CD4-positive, alpha-beta T cell treated with Interleukin-1 beta for 1 hour (primary cell): ENCODE measurements at places on chromosomes 12 and 14.

DNA sequence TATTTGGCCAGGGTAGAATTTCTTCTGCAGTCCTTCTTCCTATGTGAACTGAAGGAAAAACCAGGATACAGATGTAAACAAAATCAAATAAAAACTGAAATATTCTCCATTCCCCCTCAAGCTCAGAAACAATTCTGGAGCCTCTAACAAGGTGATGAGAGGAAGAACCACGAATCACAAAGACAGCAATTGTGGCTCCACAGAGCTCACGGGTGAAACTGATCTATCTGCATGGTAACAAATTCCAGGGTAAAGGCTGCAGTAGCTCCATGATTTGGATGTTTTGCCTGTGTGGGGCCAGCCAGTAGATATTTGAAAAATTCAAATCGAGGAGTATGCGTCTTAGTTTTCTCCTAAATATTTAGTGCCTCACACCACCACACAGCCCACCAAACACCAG is 10.6 kb downstream of the GRIN2B start:
- DNase-seq: no peak

DNA sequence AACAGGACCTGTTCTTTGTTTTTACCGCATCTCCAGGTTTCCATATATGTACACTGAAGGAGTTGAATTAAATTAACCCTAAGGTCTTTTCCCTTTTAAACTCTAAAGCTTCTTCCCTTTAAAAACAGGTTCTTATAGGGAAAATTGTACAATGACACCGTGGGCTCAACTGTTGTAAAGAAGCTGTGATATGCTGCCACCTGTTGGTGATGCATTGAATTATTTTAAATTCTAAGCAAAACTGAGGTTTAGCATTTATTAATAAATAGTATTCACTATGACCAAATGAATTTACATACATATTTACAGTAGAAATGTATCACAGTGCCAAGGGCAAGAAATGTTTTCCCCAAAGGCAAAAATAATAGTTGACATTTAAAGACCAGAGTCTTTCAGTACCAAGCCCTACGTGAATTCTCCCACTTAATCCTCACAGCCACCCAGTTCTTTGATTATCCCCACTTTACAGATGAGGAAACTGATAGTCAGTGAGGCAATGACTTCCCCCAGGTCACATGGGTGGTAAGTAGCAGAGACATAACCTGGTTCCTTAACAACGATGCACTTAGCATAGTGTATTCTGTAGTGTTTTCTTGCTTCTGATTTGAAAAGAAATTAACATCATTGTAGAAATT is 35.7 kb upstream of the TMEM263 start:
- peak; percentile 58 for DNase-seq

DNA sequence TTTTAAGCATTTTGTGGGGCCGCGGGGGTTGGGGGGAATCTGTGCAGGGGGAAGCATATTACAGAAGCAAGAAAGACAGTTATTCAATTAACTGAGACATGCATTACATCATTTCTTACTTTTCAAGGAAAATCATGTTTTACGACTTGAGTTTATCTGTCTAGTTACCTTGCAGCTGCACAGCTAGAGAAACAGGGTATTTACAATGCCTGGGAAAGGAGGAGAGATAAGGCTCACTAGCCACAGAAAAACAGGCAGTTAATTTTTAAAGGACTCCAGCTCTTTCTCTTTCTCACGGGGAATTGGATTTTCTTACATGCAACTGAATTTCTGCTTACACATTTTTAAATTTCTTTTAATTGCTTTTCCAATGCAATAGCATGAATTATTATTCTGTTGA is 22.2 kb downstream of the FCF1 start:
- no peak for DNase-seq

- DNase-seq: no peak
These were observed 353.9 kb downstream of the GRIN2B start for GRCh38 chr12:13627536-13627935.

DNA sequence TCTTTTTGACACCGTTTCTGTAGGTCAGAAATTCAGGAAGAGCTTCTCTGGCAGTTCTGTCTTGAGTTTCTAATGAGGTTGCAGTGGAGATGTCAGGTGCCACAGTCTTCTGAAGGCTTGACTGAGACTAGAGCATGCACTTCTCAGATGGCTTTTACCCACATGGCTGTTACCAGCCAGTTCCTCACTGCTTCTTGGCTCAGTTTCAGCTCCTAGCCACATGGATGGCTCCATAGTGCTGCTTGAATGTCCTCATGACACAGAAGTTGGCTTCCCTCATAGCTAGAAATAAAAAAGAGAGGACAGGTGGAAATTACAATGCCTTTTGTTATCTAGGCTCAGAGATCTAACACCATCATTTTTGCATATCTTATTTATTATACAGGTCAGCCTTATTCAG is 38.1 kb upstream of the SLC2A13 start:
- no peak for DNase-seq

DNA sequence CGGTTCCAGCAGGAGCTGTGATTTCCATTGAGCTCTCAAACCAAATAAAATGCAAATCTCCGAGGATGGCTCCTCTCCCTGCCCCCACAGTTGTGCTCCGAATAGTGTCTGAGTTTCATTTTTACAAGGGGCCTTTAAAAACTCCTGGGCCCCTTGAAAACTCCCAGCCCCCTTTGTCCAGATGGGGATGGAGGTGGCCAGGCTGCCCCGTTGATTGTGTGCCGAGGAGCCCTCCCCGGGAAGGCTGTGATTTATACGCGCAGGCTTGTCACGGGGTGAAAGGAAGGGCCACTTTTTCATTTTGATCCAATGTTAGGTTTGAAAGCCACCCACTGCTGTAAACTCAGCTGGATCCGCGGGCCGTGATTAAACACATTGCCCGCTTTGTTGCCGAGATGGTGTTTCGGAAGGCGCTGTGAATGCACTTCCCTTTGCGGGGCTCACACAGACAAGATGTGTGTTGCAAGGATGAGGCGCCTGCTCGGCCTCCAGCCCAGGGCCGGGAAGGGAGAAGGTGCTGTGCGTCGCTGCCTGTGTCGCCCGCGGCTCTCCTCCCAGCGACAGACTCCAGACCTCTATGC is 98.8 kb downstream of the TMEM132C start:
- no peak for DNase-seq

DNA sequence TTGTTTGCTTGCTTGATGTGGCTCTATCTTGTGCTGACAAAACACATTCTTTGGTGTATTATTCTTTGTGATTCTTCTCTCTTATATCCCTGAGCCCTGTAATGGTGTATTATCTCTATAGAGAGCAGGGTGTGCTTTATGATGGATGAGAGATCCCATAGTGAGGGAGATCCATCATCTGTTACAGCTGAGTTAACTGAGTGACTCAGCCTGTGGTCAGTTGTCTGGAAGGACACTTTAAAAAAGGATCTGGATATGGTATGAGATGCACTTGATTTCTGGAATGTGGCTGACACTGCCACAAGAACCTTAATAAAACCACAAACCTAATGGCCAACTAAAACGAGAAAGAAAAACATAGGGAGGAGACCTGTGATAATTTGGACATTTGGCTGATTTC is 461.4 kb upstream of the SYT1 start:
- no peak for DNase-seq

GRCh38 chr14:93240678-93241000 is 33.6 kb downstream of the UBR7 start:
- no peak for DNase-seq

GRCh38 chr12:46400406-46400805 is 27.8 kb upstream of the SLC38A2 start:
- DNase-seq: no peak

DNA sequence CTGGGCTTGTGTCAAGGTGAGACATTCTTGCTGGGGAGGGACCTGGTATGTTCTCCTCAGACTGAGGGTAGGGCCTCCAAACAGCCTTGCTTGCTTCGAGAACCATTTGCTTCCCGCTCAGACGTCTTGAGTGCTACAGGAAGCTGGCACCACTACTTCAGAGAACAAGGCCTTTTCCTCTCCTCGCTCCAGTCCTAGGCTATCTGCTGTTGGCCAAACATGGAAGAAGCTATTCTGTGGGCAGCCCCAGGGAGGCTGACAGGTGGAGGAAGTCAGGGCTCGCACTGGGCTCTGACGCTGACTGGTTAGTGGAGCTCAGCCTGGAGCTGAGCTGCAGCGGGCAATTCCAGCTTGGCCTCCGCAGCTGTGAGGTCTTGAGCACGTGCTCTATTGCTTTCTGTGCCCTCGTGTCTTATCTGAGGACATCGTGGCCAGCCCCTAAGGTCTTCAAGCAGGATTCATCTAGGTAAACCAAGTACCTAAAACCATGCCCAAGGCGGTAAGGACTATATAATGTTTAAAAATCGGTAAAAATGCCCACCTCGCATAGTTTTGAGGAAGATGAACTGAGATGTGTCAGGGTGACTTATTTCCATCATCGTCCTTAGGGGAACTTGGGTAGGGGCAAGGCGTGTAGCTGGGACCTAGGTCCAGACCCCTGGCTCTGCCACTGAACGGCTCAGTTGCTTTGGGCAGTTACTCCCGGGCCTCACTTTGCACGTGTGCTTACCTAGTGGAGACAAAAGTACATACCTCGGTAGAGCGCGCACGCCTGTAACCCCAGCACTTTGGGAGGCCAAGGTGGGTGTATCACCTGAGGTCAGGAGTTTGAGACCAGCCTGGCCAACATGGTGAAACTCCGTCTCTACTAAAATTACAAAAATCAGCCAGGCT is 4.3 kb downstream of the GAPDH start:
- no peak for DNase-seq

DNA sequence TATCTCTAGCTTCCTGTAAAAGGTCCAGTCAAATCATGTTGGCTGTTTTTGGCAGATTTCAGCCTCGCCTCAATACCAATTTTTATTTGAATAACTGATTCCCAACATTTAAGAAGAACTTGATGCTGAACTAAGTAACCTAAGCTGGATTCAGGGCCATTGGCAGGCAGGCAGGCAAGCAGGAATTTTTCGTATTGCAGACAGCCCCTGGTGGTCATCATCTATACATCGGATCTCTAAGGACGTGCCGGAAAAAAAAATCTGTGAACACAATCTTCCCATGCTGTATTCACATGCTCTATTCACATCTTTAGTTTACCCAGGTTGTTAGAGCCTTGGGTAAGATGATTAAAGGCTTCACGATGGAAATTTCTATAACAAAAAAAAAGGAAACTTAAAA is 7.0 kb downstream of the VCPKMT start:
- DNase-seq: no peak

DNA sequence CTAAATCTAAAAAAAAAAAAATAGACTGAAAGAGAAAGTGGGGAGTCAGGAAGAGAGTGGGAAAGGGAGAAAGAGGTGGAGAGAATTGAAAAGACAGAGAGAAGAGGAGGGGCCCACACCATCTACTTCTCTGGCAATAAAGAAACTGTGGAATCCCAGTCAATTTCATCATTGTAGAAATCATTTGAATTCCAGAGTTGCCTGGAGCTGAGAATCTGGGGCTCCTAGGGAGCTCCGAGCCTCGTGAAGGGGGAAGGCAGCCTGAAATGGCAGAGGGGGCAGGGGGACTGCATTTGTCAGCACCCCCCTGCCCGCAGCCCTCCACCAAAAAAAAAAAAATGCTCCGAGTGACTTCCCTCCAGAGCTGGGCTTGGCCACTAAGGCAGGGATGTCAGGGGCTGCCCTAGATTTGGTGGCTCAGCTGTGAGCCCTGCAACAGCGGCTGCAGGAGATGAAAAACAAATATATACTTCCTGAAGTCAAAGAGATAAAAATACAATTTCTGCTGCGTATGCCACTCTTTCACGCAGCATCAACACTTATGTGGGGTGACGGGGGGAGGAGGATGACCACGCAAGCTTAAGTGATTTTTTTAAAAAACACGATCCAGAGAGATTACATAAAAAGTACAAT is 80.5 kb downstream of the BCL11B start:
- peak; percentile 51 for DNase-seq

DNA sequence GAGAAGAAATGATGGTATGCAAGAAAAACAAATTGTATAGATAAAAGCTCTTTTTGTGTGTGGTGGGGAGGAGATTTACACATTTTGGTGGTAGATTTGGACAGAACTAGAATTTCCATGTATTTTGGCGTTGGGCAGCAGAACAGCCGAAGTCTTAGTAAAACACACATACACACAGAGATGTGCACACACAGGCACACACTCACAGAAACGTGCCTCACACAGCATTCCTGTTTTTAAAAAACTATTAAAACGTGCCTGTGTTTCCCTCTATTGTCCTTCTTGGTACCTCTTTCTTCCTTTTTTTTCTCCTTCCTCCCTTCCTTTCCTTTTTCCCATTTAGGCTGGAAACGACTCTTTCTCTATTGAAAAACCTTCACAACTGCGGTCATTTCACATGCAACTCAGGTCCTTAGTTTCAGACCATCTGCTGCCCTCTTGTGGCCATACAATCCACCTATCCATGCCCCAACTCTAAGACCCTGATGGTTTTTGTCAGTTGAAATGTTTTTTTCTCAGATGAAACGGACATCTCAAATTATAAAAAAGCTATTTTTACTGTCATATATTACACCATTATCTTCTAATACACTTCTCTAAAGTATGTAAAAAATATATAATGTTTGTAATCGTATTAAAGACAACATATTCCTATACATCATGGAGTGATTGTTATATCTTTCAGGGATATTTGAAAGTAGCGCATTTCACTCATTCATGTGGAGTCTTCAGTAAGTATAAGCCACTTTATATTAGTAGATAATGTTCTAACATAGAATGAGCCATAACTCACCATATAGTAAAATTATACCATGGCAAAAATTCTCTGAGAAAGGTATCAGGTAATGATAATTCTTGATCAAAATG is 386.7 kb upstream of the NOVA1 start:
- DNase-seq: no peak

DNA sequence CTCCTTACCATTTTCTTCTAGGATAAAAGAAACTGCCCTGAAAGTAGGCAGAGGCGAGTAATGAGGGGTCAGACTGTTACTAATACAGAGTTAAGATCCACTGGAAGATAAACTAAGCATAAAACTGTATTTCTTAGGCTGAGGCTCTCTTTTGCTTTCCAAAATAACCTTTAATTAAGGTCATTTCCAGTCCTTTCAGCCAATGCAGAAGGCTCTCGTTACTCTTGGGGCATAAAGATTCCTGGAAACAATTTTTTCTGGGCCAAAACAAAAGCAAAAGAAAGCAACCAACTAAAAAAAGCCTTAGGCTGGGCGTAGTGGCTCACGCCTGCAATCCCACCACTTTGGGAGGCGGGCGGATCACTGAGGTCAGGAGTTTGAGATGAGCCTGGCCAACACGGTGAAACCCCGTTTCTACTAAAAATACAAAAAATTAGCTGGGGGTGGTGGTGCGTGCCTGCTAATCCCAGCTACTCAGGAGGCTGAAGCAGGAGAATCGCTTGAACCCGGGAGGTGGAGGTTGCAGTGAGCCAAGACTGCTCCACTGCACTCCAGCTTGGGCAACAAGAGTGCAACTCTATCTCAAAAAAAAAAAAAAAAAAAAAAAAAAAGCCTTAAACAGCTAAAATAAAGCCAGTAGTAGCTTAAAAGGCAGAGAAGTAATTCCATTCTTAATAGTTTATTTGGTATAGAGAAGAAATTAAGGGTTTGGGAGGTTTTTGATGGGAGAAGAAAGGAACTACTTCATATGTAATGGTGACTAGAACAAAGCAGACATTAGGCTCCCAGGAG is 68.9 kb upstream of the STAC3 start:
- no peak for DNase-seq

- no peak for DNase-seq
These were observed 154.4 kb downstream of the GPHN start for GRCh38 chr14:66662374-66662773.

GRCh38 chr12:65685514-65685913 is 138.8 kb upstream of the HMGA2 start:
- no peak for DNase-seq

- DNase-seq: peak; percentile 67
These were observed 663 bp downstream of the WASHC3 start for GRCh38 chr12:102061096-102061559.

GRCh38 chr14:69317102-69317755 is 57.3 kb downstream of the GALNT16 start:
- no peak for DNase-seq

GRCh38 chr14:61802010-61802568 is 39.9 kb downstream of the SNAPC1 start:
- DNase-seq: no peak
